Right atrium auricular region (tissue), 2 donors: ENCODE measurements at places on chromosomes 1 and 21. TPM values are rescaled to one million over a fixed set of nuclear protein-coding genes. Genes with fewer than 3 reads are reported as not detected.

DNA sequence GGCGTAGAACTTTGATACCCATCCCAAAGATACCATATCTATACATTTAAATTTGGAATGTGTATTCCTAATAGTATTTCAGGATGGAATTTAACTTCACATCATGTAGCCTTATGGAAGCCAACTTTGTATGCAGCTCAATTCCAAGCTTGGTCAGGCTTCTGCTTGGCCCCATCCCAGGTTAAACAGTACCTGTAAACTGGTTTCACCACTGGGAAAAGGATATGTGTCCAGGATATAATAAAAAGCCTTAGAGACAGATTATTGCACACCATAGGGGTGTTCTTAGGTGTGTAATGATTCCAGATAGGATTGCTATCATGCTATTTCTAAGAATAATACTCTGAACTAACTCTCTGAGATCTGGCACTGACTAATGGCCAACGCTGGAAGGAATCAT is 28.1 kb downstream of the ADAM30 start:
- no peaks in the 10 kb centered on the region for H3K4me1 ChIP-seq
- H3K27ac ChIP-seq: no peak overlapping the region
- no peaks in the 10 kb centered on the region for H3K27me3 ChIP-seq
- no peaks in the 10 kb centered on the region for H3K36me3 ChIP-seq

- H3K27me3 ChIP-seq: no peaks in the 10 kb centered on the region
- H3K36me3 ChIP-seq: no peaks in the 10 kb centered on the region
- no peaks in the 10 kb centered on the region for H3K4me1 ChIP-seq
- H3K27ac ChIP-seq: peak overlapping the region; percentile 85
Observed at GRCh38 chr1:167455786-167456446, 62.4 kb downstream of the CD247 start.

GRCh38 chr1:172429331-172430127 is 9.0 kb downstream of the C1orf105 start:
- H3K27me3 ChIP-seq: no peaks in the 10 kb centered on the region
- no peak overlapping the region for H3K27ac ChIP-seq

GRCh38 chr1:113605146-113605545 is 154.1 kb downstream of the PHTF1 start:
- no peak for DNase-seq
- no peak overlapping the region for H3K27ac ChIP-seq
- no peaks in the 10 kb centered on the region for H3K4me1 ChIP-seq
- H3K27me3 ChIP-seq: no peaks in the 10 kb centered on the region

GRCh38 chr1:3677484-3677883 is 25.2 kb downstream of the TP73 start:
- no peaks in the 10 kb centered on the region for H3K27me3 ChIP-seq
- no peaks in the 10 kb centered on the region for H3K4me1 ChIP-seq
- no peaks in the 10 kb centered on the region for H3K36me3 ChIP-seq
- H3K27ac ChIP-seq: no peak overlapping the region

DNA sequence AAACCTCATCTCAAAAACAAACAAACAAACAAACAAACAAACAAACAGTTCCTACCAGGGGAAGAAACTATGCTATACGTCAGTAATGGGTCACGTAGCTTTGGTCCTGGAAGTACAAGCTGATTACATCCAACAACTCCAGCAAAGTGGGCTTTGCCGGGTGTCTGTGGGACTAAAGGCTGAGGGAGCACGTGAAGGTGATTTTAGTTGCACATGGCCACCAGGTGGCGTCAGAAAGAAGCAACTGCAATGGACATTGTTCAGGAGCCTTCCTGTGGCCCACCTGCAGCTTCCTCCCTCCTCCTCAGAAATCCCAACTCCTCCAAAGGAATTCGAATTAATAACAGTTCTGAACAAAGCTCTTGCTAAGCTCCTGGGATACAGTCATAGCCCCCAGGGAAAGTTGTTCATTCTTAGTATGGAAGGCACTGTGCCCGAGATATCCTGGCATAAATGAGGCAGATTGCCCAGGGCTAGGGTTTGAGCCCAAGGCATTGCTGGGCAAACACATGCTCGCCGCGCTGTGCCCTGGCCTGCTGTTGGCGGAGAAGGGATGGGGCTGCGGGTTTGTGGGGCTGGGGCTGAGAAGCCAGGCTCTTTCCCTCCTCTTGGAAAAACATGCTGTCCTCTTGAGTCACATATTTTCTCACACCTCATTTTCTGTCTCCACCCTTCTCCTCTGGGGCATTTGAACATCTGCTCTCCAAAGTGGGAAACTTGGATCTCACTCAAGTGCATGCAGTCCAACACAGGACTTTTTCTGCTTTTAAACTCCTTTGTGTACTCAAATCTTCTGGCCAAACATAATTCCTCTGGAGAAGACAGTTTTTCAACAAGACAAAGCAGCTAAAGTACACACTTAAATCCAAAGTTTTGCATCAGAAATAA is 28.6 kb downstream of the AKNAD1 start:
- peak overlapping the region; percentile 14 for H3K4me3 ChIP-seq
- H3K36me3 ChIP-seq: no peaks in the 10 kb centered on the region
- H3K27me3 ChIP-seq: no peaks in the 10 kb centered on the region
- DNase-seq: peak; percentile 77
- peaks cover 46% of the 10 kb centered on the region for H3K4me1 ChIP-seq
- H3K27ac ChIP-seq: peak overlapping the region; percentile 66

- H3K36me3 ChIP-seq: no peaks in the 10 kb centered on the region
- DNase-seq: no peak
- H3K27ac ChIP-seq: no peak overlapping the region
- H3K4me1 ChIP-seq: no peaks in the 10 kb centered on the region
- no peak overlapping the region for H3K4me3 ChIP-seq
Observed at GRCh38 chr1:238681021-238681420, 705.3 kb upstream of the CHRM3 start.

DNA sequence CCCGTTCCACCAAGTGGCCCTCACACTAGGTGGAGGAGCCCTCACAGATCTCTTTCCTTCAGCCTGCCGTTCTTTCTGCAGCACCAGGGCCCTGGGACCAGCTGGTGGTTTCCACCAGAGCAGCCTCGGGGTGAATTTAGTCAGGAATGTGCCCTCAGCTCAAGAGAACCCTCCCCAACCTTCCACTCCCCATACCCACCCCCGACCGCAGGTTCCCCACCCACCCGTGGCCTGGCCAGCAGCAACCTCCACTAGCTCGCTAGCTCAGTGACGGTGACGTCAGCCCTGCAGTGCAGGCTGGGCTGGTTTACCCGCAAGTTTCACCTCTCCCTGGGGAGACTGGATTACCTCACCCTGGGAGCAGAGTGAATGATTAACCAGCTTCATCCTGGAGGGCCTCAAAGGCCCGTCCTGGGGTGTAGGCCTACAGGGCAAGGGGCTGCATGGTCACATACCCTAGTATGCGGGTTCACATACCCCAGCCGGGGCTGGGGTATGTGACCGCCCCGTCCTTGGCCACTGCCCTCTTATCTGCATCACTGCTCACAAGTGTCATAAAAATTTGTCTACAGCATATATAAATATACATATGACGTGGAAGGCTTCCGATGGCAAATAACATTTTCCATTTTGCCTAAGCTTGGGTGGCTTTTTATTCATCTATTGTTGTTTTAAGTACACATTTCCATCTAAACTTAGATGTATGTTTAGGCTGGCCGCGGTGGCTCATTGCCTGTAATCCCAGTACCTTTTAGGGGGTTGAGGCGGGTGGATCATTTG is 24.5 kb downstream of the ELF3 start:
- peaks cover 9% of the 10 kb centered on the region for H3K4me1 ChIP-seq
- H3K27me3 ChIP-seq: no peaks in the 10 kb centered on the region
- no peak overlapping the region for H3K4me3 ChIP-seq
- H3K27ac ChIP-seq: peak overlapping the region; percentile 55
- no peaks in the 10 kb centered on the region for H3K36me3 ChIP-seq
- peak; percentile 83 for DNase-seq

DNA sequence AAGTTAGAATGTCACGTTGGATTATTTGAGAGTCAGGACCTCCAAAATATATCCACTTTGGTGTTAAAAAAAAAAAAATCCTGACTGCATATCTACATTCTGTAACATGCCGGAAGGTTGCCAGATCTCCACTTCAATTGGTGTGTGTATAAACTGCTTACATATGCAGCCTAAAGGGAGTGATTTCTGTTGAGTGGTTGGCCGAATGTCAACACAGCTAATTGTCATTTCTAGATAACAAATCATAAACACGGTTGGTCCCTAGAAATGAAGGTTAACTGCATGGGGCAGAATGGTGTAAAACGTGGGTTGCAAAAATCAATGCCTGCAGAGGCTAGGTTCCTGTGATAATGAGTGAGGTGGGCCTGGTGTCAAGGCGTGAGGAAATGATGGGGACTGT is 15.0 kb upstream of the ROR1 start:
- no peak overlapping the region for H3K27ac ChIP-seq
- H3K4me1 ChIP-seq: no peaks in the 10 kb centered on the region
- DNase-seq: no peak
- H3K27me3 ChIP-seq: no peaks in the 10 kb centered on the region
- no peaks in the 10 kb centered on the region for H3K36me3 ChIP-seq

DNA sequence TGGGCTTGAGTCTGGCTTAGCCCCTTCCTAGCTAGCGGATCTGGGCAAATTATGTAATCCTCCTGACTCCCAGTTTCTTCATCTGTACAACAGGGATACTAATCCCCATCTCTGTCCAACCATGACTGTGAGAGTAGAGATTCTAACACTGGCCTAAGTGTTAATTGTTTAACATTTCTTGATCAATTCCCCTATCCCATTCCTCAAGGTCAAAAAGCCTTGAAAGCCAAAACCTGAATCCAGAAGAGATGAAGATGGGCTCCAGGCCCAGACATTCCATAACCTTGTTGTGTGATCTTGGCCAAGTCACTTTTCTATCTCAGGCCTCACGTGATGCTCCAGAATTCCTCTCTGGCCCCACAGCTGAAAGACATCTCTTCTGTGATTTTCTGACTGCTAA is 18.8 kb upstream of the PHLDA3 start:
- H3K27me3 ChIP-seq: no peaks in the 10 kb centered on the region
- no peaks in the 10 kb centered on the region for H3K4me1 ChIP-seq
- no peak for DNase-seq
- no peak overlapping the region for H3K27ac ChIP-seq

GRCh38 chr1:165641231-165641987 is 10.4 kb downstream of the MGST3 start:
- H3K27ac ChIP-seq: peak overlapping the region; percentile 9
- H3K4me1 ChIP-seq: peaks cover 66% of the 10 kb centered on the region
- H3K4me3 ChIP-seq: no peak overlapping the region
- DNase-seq: no peak

GRCh38 chr1:175394739-175395138 is 202.2 kb upstream of the KIAA0040 start:
- H3K4me3 ChIP-seq: no peak overlapping the region
- H3K36me3 ChIP-seq: no peaks in the 10 kb centered on the region
- H3K4me1 ChIP-seq: no peaks in the 10 kb centered on the region
- DNase-seq: no peak

- H3K27me3 ChIP-seq: no peaks in the 10 kb centered on the region
- no peaks in the 10 kb centered on the region for H3K36me3 ChIP-seq
- H3K4me3 ChIP-seq: no peak overlapping the region
- no peaks in the 10 kb centered on the region for H3K4me1 ChIP-seq
Observed at GRCh38 chr1:190699165-190699564, 221.5 kb upstream of the BRINP3 start.

GRCh38 chr1:206725109-206725963 is 40.6 kb downstream of the MAPKAPK2 start:
- H3K4me3 ChIP-seq: no peak overlapping the region
- H3K4me1 ChIP-seq: no peaks in the 10 kb centered on the region
- H3K27me3 ChIP-seq: no peaks in the 10 kb centered on the region

DNA sequence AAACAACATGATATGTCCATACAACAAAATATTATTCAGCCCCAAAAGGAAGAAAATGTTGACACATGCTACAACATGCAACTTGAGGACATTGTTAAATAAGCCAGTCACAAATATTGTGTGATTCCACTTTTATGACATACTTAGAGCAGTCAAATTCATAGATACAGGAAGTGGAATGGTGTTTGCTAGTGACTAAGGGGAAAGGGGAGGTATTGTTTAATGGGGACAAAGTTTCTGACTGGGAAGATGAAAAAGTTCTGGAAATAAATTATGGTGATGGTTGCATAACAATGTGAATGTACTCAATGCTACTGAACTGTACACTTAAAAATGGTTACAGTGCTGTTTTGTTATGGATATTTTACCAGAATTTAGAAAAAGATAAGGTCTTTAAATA is 77.7 kb downstream of the RHOU start:
- no peak for DNase-seq
- no peaks in the 10 kb centered on the region for H3K36me3 ChIP-seq
- no peaks in the 10 kb centered on the region for H3K27me3 ChIP-seq
- no peak overlapping the region for H3K27ac ChIP-seq
- no peaks in the 10 kb centered on the region for H3K4me1 ChIP-seq
- H3K4me3 ChIP-seq: no peak overlapping the region

DNA sequence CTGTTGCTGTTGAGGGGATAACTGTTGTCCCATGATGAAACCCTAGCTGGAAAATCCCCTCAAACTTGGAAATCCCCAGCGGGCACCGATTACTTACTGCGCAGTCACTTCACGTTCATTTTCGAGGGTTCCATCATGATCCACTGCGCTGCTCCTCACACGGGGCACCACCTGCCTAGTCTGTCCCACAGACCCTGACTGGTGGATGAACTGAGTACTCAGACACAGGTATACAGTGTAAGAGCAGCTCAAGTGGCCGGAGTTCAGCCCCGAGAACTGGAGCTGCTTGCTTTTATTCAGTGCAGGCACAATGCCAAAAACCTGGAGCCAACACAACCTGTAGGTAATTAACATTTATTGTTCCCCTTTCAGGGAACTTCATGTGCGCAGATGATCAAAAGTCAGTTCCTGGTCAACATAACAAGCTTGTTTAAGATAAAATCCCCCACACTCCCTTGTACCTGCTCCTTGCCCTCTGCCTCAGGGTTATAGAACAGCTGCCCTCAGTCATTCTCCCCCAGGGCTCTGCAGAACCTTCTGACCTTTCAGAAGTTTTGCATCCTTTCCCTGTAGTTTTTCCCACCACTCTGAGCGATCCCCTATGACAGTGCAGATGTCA is 46.5 kb upstream of the PRELP start:
- no peak overlapping the region for H3K4me3 ChIP-seq
- no peak overlapping the region for H3K27ac ChIP-seq
- H3K4me1 ChIP-seq: no peaks in the 10 kb centered on the region
- no peaks in the 10 kb centered on the region for H3K36me3 ChIP-seq

DNA sequence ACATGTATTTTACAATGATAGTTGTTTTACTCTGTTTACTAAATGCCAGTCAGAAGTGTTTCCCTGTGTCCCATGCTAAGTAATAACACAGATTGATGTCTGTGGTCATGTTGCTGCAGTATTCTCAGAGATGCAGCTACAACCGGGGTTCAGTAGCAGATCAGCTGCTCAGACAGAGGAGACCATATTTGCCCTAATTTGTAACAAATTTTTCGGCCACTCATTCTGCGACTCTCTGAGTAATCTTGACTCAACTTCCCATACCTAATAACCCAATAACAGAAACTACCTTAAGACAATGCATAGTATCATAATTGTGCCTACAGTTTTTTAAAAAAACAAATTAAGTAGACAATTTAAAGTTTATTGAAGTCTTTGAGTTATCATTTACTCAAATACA is 32.6 kb downstream of the NIBAN1 start:
- no peak overlapping the region for H3K4me3 ChIP-seq
- H3K27me3 ChIP-seq: no peaks in the 10 kb centered on the region
- H3K27ac ChIP-seq: no peak overlapping the region
- peaks cover 49% of the 10 kb centered on the region for H3K4me1 ChIP-seq

SERPINC1 gene
- 0.31 TPM for total RNA-seq

ADAMTS1 gene
- total RNA-seq: 89.7 TPM

CCDC185 gene
- not detected for total RNA-seq

C1orf115 gene
- 19.8 TPM for total RNA-seq

PTCH2 gene
- 0.22 TPM for total RNA-seq

OLIG1 gene
- not detected for total RNA-seq

LCE6A gene
- not detected for total RNA-seq

CFHR5 gene
- total RNA-seq: not detected

SCAMP3 gene
- total RNA-seq: 77.2 TPM

NBPF6 gene
- total RNA-seq: not detected

IL10 gene
- 3.1 TPM for total RNA-seq

FMO1 gene
- total RNA-seq: 0.47 TPM

IFI44 gene
- total RNA-seq: 6.9 TPM
